Left lobe of liver (tissue), 2 donors: ENCODE measurements at places on chromosomes 2 and 18. TPM values are rescaled to one million over a fixed set of nuclear protein-coding genes. Genes with fewer than 3 reads are reported as not detected.

Gene CELF4
- total RNA-seq, result not detected

Gene CCDC85A
- 0.08 TPM for total RNA-seq

Gene RGPD3
- 0.13 TPM for total RNA-seq

Gene TXNDC2
- total RNA-seq, result not detected

Gene PAX8
- 0.65 TPM for total RNA-seq

Gene GREB1L
- total RNA-seq, result 4.3 TPM

Gene FBXO48
- 1.3 TPM for total RNA-seq

Gene UPP2
- total RNA-seq, result 0.91 TPM

Gene SULT1C2
- 1.9 TPM for total RNA-seq

Gene GKN1
- total RNA-seq, result not detected

- DNase-seq, result no peak
Observed at GRCh38 chr2:225276207-225276606, 123.3 kb upstream of the NYAP2 start.

GRCh38 chr18:35479911-35480586 is 17.7 kb downstream of the INO80C start:
- no peak for DNase-seq

GRCh38 chr2:50529600-50530218 is 502.2 kb downstream of the NRXN1 start:
- no peak for DNase-seq

DNA sequence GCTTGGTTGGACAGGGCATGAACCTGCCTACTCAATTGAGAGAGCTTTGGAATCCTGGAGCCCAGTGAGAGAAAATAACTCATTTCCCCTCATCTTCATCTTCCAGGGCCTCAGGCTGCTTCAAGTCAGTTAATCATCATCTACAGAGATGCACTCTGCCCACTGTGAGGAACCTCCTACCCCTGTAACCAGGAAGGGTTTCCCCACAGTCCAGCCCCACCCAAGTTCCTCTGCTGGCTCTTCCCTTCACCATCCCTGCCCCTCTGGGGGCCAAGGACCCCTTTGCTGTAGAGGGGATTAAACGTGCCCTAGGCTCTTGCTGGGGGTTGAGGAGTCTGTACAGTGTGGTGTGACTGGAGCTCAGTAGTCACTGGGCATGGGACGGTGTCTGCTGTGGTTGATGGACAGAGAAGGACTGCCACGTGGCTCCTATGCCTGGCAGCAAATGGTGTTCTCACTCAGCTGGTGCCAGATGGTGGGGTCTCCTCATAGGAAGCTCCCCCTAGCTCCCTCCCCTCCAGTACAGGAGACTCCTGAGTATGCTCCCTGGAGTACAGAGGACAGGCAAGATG is 29.5 kb upstream of the LGALSL start:
- DNase-seq, result no peak

DNA sequence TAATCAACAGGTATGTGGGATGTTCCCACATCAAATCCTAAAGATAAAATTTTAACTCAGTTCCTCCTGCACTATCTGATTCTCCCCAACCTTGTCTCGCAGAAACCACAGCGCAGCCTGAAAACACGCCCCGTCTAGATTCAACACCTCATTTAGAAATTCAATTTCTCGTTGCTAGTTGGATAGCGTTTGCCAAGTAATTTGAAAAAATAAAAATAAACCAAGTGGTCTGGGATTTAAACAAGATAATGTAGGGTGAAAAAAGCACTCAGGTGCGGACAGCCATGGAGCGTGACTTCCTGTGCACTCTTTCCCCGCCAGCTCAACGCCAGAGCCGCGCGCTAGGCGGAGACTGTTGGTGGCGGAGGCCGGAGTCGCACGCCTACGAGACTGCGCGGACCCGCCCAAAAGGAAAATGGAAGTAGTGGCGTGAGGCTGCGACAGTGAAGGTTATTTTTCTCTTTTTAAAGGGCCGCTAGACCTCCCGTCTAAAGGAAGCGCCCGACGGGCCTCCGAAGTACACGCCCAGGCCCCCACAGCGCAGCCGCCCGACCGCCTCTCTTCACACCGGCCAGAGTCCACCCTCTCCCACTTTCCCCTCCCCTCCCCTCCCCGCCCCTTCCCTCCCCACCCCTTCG is 615 bp upstream of the CCNT2 start:
- no peak for DNase-seq

DNA sequence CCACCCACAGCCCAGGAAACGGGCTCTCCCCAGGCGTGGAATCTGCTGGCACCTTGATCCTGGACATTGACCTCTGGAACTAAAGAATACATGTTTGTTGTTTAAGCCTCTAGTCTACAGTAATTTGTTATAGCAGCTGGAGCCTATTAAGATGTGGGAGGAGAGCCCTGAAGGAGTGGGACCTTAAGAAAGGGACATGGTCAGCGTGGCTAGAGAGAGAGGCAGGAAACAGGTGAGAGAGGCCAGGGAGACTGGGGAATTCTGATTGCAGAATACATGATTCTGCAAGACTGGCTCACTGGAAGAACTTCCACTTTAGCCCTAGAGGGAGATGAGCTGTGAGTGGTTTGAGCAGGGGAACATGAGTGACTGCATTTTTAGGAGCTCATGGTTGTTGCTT is 83.2 kb downstream of the CD8B2 start:
- no peak for DNase-seq

DNA sequence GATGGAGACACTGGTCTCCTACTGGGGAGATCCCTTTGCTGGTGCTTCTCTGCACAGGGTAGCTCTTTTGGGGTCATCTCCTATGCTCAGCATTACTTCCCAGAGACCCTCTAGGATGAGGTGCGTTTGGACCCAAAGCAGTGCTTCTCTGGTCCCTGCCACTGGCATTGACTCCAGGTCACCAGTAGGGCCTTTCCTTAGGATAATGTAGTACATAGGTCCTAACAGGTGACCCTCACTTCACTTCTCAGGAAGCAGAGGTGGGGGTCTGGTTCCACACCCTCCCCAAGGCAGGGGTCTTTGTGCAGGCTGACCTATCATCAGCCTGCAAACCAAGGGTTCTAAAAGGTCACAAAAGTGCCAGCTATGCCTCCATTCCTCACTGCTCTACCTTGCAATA is 145.8 kb upstream of the HS6ST1 start:
- no peak for DNase-seq

DNA sequence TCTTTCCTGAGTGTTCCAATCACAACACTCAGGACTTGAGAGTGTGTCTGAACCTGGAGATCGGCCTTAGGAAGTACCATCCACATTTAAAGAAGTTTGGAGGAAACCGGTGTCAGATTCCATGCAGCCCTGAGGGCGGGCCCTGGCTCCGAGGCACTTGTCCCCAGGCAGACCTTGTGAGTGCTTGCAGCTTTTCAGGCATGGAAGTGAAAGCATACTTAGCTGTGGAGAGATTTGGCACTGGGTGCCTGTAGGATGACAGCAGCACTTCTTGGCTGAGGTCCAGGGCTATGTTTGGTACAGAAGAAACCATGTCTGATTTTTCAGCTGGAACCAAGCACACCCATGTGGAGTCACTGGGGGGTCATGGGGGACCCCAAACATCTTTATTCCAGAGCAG is 230.8 kb downstream of the SEPTIN10 start:
- peak; percentile 47 for DNase-seq

- no peak for DNase-seq
Observed at GRCh38 chr2:118010473-118010872, 3.4 kb downstream of the CCDC93 start.

DNA sequence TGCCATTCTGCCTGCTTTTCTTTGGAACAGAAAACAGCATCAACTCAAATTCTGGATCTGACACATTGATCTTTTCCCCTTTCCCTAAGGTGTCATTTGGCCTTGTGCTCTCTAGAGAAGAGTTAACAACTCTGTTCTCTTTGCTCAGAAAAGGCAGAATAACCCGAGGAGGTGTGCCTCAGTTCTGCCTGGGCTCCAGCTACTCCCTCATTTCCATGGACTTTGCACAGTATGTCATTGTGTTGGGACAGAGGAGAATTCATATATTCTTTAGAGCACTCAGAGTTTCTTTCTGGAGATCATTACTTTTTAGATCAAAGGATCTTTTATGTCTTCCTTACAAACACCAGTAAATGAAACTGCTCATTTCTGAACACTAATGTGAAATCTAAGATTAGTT is 249.1 kb downstream of the PHLPP1 start:
- DNase-seq, result no peak

DNA sequence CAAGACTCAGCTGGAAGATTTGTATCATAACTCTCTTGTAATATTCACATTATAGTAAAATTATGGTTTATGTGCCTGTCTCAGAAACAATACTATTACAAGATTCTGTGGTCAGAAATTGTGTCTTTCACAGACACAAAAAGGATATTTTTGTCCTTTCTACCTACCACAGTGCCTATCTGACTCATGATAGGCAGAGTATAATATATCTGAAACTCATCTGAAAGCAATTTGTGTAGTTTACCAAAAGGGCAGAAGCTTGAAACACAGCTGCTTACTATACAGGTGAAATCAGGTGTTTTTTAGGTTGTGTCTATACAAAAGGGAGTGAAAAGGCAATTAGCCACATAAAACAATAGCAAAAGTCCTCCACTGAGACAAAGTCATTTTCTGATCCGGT is 10.9 kb downstream of the TMEM200C start:
- no peak for DNase-seq

- no peak for DNase-seq
Observed at GRCh38 chr2:229572507-229573271, 141.7 kb downstream of the DNER start.

- no peak for DNase-seq
Observed at GRCh38 chr2:85504778-85505261, 34.1 kb upstream of the MAT2A start.

- no peak for DNase-seq
Observed at GRCh38 chr2:171327043-171327496, 106.7 kb downstream of the METTL8 start.

GRCh38 chr2:205901491-205901890 is 184.5 kb downstream of the INO80D start:
- no peak for DNase-seq

GRCh38 chr18:10310626-10311025 is 143.8 kb upstream of the APCDD1 start:
- DNase-seq, result no peak

- DNase-seq, result no peak
Observed at GRCh38 chr2:20414806-20415205, 32.1 kb upstream of the RHOB start.

DNA sequence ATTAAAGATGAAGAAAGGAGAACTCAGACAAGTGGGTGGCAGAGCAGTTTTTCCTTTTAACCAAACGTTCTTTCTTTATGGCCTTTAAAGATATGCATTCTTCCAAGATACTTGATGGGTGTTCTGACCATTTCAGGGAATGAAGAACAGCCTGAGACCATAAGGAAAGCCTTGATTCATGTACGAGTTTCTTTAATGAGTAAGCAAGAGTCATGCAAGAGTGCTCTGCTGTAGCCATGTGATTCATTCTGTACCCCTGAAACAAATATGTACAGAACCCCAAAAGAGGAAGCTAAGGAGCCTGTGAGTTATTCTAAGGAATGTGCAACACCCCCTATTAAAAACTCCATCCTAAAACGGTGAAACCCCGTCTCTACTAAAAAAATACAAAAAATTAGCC is 372.8 kb downstream of the MTX2 start:
- no peak for DNase-seq

- peak; percentile 75 for DNase-seq
Observed at GRCh38 chr18:77207540-77207939, 42.1 kb upstream of the GALR1 start.

DNA sequence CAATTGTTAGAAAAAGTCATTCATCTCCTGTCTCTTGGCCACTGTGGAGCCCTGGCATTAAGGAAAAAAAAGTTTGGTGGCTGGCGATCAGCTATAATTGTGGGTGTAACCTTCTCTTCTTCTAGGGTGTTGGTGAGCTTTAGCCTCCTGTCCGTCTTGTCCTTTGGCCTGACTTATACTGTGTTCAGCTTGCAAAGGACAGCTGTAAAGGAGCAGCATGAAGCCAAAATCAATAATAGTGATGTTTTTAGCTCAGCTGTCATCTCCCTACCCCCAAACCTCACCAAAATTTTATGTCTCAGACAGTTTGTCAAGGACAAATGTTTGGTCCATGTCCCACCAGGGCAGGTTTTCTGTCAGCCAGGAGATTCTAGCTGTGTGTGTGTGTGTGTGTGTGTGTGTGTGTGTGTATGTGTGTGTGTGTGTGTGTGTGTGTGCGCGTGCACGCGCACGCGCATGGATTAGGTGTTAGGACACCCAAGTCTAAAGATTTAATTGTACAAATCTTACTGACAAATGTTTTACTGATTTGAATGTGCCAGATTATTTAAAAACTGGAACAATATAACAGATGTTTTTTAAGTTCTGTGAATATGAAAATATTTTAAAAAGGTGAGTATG is 109.2 kb downstream of the PTPRM start:
- DNase-seq, result no peak

- DNase-seq, result peak; percentile 51
Observed at GRCh38 chr2:240879105-240879504, 10.5 kb downstream of the AGXT start.

- DNase-seq, result peak; percentile 78
Observed at GRCh38 chr2:38187541-38188011, 111.6 kb upstream of the CYP1B1 start.

DNA sequence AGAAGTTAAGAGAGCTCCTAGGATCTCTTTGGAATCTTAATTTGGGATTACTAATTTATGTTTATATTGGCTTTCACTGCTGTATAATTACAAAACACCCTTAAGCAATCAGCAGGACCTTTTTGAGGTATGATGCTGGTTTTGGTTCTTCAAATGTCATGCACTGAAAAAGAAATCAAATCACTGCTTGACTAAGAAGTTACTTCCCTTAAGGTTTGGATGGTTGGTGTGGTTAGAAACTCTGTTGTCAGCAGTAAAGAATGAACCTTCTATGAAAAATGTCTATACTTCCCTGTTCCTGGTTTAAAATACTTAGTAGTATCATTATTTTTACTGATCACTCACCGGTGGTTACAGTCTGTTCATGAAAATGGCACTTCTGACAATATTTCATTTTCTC is 5.5 kb downstream of the COLEC12 start:
- no peak for DNase-seq

- no peak for DNase-seq
Observed at GRCh38 chr2:54665436-54665856, 58.0 kb upstream of the EML6 start.

- DNase-seq, result no peak
Observed at GRCh38 chr2:69628325-69629021, 15.1 kb downstream of the AAK1 start.

GRCh38 chr2:2046497-2046896 is 284.6 kb downstream of the MYT1L start:
- peak; percentile 78 for DNase-seq
